KBM-7 (cell line): ENCODE measurements at places on chromosomes 11 and 22.

GRCh38 chr22:43375951-43376455 lies 32.8 kb upstream of the SCUBE1 start:
- DNase-seq: no peak

DNA sequence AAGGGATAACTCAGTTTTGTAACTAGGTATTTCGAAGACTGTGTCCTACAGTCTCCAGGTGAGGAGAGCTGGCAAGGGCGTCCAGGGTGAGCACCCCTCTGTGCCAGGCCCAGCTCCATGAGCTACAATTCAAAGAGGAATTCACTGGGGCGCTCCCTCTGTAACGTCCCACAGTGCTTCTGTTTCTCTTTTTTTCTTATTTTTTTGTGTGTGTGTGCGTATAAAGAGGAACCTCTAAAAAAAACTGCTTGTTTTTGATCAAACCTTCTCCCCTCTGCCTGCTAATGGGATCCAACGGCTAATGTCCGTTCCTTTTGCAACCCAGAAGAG lies 17.1 kb downstream of the ASCC2 start:
- no peak for DNase-seq

DNA sequence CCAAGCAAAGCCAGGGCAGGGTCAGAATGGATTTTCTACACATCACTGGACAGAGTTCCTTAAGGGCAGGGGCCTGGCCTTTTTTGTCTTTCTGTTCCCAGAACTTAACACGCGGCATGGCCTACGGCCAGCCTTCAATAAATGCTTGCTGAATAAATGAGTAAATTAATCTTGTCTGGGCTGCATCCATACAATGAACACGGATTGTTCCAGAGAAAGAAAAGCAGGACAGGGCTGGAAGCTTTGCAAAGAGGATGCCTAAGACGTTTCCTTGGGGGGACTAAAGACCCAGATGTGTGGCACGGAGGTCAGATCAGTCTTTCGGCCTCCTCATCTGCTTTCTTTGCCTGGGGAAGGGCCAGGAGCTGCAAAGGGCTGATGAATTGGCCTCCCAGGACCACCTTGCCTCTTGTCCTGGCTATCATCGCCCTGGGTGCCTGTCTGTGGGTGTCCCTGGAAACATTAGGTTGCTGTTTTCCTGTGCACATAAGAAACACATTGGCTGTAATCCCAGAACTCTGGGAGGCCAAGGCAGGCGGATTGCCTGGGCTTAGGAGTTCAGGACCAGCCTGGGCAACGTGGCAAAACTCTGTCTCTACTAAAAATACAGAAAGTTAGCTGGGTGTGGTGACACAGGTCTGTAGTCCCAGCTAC lies 20.8 kb upstream of the RFPL3 start:
- no peak for DNase-seq

DNA sequence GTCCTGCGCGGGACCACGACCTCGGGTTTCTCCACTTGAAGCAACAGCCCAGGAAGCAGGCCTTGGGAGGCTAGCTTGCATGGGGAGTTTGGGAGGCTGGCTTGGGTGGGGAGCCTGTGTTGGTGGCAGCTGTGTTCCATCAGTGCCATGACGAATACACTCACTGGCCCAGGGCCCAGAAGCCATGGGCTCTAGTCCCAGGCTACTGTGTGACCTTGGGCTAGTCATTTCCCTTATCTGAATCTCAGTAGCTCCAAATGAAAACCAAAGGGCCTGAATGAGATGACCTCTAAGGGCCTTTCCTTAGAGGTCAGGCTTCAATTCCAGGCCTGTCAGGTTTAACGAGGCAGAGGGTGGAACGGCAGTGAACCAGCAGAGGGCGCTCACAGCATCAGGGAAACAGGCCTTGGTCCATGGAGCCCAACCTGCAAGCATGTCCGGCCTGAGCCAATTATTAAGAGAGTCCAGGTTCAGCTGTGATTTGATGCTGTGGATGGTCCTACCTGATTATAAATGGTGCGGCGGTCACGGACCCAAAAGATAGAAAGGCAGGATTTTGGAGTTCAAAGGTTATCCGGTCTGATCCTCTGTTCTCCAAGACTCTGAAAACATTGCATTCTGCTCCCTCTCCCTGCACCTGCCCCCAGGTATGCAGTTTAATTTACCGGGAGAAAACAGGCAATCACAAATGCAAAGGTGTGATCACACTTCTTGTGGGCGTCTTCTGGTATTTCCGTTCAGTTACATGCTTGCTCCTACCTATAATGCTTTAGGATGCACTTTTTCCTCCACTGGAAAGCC lies 15.9 kb downstream of the PTPN5 start:
- DNase-seq: peak; percentile 66

- no peak for DNase-seq
Observed at GRCh38 chr11:114259551-114259983, 36.6 kb upstream of the NNMT start.

DNA sequence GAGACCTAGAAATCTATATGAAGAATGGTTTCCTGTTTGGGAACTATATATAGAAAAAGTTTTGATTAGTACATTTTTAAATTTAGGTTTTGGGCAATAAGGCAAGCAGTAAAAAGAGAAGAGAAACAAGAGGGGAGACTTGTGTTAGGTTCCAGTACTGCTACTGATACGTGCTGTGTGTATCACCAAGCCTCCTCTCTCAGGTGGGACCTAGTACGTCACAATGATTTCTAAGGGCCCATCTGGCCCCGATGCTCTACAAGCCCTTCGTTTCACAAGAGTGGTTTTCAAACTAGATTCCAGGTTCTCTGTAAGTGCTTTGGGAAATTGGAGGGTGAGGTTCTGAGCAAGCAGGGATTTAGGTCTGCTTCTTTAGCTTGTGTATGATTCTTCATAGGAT lies 39.2 kb downstream of the USP35 start:
- DNase-seq: no peak

GRCh38 chr11:113387605-113388211 lies at the start of gene ANKK1:
Gene ANKK1 (plus strand): TSS chr11:113387779. CDS start chr11:113387885, 106 bp downstream.
- DNase-seq: no peak

- DNase-seq: no peak
Observed at GRCh38 chr11:33135216-33135615, 26.1 kb downstream of the CSTF3 start.

- DNase-seq: no peak
Observed at GRCh38 chr22:50247748-50248147, 2.9 kb upstream of the TUBGCP6 start.

GRCh38 chr11:99268886-99269285 lies 248.1 kb downstream of the CNTN5 start:
- DNase-seq: no peak

DNA sequence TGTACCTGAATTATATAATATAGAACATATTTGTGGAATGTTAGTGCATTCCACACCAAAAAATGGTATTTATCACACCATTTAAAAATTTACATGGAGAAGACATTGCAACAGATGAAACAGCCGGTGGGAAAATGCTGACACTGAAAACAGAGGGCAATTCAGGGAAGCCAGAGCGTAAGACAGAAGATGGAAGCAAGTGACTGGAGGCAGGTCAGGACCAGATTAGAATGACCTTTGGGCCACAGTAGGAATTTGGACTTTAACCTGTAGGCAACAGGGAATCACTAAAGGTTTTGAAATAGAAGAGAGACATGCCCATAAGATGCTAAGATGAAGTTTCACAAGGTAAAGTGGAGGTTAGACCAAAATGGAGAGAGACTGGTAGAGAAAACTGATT lies 60.5 kb downstream of the METTL15 start:
- no peak for DNase-seq

GRCh38 chr11:34476849-34477248 lies 36.7 kb downstream of the ELF5 start:
- no peak for DNase-seq

GRCh38 chr11:85705800-85706199 lies 19.8 kb upstream of the CCDC89 start:
- no peak for DNase-seq

DNA sequence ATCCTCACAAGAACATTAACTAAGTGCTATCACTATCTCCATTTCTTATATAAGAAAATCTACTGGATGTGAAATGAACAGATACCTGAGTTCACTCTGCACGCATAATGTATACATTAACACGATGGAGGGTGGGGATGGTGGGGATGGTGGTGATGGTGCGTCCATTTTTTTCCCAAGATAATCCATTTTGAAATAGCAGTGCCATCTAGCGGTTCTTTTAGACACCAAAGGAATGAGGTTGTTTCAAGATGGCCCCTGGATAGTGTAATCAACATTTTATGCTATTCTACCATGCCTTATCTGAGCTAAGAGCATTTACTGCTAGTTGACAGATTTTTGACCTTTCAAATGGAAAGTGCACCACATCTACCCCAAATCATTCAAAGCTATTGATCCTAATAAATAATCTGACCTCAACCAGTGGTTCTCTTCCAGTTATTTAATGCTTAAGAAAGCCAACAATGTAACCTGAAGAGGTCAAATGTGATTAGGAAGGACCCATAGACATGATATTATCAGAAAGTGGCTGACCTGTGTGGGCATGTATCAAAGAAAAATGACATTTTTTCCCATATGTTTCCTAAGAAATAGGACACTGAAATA lies 714.7 kb upstream of the TENM4 start:
- DNase-seq: peak; percentile 52

DNA sequence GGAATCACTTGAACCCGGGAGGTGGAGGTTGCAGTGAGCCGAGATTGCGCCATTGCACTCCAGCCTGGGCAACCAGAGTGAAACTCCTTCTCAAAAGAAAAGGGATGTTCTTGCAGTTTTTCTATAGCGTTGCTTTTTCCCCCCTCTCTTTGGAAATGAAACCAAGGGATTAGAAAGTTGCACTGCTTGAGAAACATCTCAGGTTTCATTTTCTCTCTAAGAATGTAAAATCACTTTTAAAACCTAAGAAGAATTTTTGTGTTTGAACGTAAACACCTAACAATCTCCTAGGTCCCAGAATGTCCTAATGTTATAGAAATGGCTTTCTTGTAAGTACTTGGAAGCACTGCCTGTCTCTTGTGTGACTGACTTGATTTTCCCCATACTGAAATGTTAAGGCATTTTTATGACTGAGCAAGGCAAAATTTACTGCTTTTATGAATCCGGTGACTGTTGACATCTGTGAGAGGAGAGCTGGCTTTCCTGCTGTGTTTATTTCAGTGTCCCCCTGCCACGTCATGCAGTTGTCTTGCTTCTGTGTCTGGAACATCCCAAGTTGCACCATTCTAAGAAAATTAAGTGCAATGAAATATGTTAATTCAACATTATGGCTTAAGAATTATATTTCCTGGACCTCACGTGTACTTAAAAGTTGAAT lies 37.7 kb downstream of the NF2 start:
- DNase-seq: peak; percentile 40

DNA sequence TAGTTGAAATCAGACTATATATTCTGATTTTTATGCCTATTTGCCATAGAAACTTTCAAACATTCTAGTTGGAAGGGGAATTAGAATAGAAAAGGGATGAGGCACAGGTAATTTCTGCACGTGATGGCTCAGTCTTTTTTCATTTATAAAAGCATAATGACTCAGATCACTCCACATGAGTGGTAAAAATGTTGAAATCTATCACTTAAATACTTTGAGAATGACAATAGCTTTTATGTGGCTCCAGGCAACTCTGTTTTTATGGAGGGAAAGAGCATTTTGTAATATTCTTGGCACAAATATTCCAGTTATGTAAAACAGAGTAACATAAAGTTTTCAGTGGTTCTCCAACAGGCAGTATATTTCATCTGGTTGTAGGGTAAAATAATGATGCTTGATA lies 5.9 kb upstream of the MMP3 start:
- DNase-seq: no peak

GRCh38 chr11:126886085-126886484 lies 114.5 kb downstream of the KIRREL3 start:
- DNase-seq: no peak

GRCh38 chr22:50416996-50417395 lies 57.8 kb downstream of the SBF1 start:
- DNase-seq: no peak

- no peak for DNase-seq
Observed at GRCh38 chr22:50210378-50211139, 9.7 kb downstream of the SELENOO start.

DNA sequence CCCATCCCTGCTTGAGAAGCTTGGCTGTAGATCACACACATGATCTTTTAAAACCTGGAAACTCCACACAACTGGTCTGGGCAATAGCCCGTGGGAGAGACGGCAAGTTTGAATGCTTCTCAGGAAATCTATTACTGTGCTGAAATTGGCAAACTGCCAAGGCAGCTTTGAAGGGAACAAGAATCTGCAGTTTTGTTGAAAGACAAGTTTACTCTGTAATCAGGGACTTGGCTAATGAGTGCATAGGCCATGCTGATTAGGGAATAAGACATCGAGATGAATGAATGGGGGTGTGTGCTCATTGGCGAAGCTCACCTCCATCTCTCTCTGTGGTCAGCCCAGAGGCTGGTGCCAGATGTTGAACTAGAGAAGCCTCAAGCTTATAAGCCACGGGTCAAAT lies 218.8 kb downstream of the HIPK3 start:
- DNase-seq: peak; percentile 4

DNA sequence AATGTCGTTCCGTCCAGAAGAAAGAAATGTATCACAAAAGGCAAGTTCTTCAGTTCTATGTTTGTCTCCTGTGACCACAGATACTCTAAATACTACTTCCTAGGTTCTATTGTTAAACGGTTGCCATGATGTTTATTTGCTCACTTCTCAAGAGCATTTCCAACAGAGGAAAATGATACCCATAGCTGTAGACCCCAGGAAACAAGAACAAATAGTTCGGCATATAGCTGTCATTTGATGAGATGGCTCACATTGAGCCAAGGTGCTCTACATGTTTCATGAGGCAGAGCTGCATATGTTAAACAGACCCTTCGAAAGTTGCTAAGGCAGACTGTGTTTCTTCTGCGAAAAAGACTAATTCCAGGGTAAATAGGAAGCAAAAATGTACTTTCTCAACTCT lies 15.4 kb upstream of the ANGPTL5 start:
- no peak for DNase-seq

DNA sequence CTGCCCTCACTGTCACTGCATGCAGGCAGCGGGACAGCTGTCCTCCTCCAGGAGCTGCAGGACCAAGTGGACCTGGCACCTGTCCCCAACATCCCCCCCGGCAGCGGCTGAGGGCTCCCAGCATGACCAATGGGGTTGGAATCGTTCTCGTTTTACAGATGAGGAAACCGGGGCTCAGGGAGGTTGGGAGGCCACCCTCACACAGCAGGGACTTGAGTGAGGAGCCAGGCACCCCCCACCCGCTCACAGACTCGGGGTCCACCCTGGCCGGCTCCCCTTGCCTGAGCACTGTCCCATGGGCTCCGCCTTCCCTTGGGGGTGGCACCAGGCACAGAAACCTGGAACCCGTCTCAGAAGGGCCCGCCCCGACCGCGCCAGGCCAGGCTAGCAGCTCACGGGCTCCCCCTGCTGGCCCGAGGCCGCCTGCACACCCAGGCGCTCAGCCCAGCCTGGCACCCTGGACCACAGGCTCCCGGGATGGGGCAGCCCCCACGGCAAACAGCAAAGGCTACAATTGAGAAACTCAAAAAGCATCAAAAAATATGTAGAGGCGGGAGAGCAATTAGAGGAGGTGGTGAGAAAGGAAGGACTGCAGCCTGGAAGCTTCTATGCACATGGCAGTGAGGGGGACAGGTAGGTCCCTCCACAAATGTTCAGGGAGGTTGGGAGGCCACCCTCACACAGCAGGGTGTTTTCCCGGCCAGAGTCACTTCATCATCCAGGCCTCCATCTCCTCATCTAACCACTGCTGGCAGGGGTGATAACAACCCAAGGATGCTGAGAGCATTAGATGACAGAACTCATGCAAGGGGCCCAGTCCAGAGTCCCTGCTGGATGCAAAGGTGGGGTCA lies 12.8 kb downstream of the MACROD1 start:
- DNase-seq: peak; percentile 73

GRCh38 chr11:2794046-2794967 lies 91.3 kb downstream of the CDKN1C start:
- peak; percentile 60 for DNase-seq

GRCh38 chr11:74731301-74732094 lies at the start of gene CHRDL2:
Gene CHRDL2 (minus strand): TSS chr11:74731426. CDS start chr11:74730888, 538 bp downstream.
- DNase-seq: no peak

- peak; percentile 67 for DNase-seq
Observed at GRCh38 chr11:78798663-78799062, 224.0 kb upstream of the NARS2 start.
